ENCODE measurements at places on chromosomes 1 and 21.

- no peak for DNase-seq
Measured at GRCh38 chr1:179241530-179242097, 12.1 kb upstream of the ABL2 start.

GRCh38 chr1:190169311-190170067, 308.2 kb downstream of the BRINP3 start:
- no peak for DNase-seq

GRCh38 chr1:26496861-26497260, 24.6 kb downstream of the HMGN2 start:
- DNase-seq = no peak

- no peak for DNase-seq
Measured at GRCh38 chr1:15064217-15064929, 89.2 kb upstream of the TMEM51 start.

GRCh38 chr1:100290291-100290690, 24.3 kb downstream of the RTCA start:
- no peak for DNase-seq

Measured in activated CD8-positive, alpha-beta memory T cell treated with anti-CD3 and anti-CD28 coated beads for 1 hour (primary cell).